Suprapubic skin (tissue), 4 donors: ENCODE measurements at places on chromosomes 12 and 14.

- H3K27me3 ChIP-seq: no peaks in the 10 kb centered on the region
- peaks cover 39% of the 10 kb centered on the region for H3K4me1 ChIP-seq
- H3K4me3 ChIP-seq: no peak overlapping the region
- H3K36me3 ChIP-seq: peaks cover 58% of the 10 kb centered on the region
- no peak overlapping the region for H3K27ac ChIP-seq
Measured at GRCh38 chr12:113231235-113232088, 10.2 kb downstream of the TPCN1 start.

- no peaks in the 10 kb centered on the region for H3K4me1 ChIP-seq
- H3K27ac ChIP-seq: no peak overlapping the region
- no peak for DNase-seq
- no peaks in the 10 kb centered on the region for H3K36me3 ChIP-seq
Measured at GRCh38 chr14:49505041-49505766, 81.0 kb downstream of the RPS29 start.

DNA sequence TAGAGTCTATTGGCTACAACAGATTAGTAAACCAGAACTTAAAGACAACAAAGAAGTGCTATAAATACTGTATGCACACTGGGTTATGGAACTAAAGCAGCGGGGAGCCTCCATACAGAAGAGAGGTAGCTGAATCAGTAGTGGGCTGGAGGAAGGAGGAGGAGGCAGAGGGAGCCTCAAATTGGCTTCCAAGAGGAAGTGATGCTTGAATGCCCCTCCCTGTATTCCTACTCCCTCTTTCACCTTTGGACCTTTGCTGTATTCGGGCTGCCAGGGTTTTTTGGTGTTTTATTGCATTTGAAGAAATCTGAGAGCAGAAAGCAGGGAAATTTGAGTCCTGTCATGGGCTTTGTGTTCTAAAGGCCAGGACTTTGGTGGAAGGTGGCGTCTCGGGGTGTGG, 104.0 kb upstream of the PTPRB start:
- H3K27ac ChIP-seq: no peak overlapping the region
- no peak for DNase-seq
- H3K27me3 ChIP-seq: peaks cover 3% of the 10 kb centered on the region
- no peak overlapping the region for H3K4me3 ChIP-seq
- H3K36me3 ChIP-seq: no peaks in the 10 kb centered on the region

DNA sequence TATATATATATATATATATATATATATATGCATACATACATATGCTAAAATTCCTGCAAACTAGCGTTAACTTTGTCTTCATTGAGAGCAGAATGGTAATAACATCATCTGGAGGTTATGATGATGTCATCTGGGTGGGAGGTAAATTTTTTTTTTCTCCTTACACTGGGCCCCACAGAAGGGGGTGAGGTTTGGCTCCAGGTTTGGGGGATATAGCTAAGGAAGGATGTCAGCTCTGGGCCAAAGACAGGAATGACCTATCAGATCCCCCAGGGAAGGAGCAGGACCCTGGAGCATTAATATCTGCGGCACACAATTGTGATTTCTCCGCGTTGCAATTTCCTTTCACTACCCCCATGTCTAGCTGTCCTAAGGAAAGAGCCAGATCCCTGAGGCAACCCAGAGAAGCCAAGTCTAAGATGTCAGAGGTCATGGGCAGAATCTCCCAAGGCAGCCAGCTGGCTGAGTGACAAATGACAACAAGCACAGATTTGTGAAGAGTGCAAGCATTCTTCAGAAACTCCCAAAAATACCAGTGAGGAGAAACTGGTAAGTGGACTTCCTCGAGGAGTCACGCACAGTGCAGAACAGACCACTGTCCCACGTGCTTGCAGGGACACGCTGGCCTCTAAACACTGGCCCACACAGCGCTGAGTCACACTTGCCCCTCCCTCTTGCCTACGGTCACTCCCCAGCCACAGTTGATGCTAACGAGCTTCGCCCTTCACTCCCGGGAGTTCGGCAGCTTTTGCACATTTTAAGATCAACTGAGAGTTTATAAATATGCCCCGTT, 9.9 kb downstream of the UBC start:
- peaks cover 27% of the 10 kb centered on the region for H3K4me1 ChIP-seq
- H3K27ac ChIP-seq: peak overlapping the region; percentile 85
- peak overlapping the region; percentile 12 for H3K4me3 ChIP-seq
- H3K27me3 ChIP-seq: no peaks in the 10 kb centered on the region
- peak; percentile 94 for DNase-seq

DNA sequence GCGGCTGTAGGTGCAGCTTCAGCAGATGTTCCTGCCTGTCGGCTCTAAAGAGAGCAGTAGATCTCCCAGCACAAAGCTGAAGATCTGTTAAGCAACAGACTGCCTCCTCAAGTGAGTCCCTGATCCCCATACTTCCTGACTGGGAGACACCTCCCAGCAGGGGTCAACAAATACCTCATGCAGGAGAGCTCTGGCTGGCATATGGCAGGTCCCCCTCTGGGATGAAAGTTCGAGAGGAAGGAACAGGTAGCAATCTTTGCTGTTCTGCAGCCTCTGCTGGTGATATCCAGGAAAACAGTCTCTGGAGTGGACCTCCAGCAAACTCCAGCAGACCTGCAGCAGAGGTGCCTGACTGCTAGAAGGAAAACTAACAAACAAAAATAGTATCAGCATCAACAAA, 337.1 kb upstream of the USP15 start:
- DNase-seq: no peak
- H3K4me1 ChIP-seq: no peaks in the 10 kb centered on the region
- no peaks in the 10 kb centered on the region for H3K36me3 ChIP-seq
- no peak overlapping the region for H3K4me3 ChIP-seq
- no peaks in the 10 kb centered on the region for H3K27me3 ChIP-seq

DNA sequence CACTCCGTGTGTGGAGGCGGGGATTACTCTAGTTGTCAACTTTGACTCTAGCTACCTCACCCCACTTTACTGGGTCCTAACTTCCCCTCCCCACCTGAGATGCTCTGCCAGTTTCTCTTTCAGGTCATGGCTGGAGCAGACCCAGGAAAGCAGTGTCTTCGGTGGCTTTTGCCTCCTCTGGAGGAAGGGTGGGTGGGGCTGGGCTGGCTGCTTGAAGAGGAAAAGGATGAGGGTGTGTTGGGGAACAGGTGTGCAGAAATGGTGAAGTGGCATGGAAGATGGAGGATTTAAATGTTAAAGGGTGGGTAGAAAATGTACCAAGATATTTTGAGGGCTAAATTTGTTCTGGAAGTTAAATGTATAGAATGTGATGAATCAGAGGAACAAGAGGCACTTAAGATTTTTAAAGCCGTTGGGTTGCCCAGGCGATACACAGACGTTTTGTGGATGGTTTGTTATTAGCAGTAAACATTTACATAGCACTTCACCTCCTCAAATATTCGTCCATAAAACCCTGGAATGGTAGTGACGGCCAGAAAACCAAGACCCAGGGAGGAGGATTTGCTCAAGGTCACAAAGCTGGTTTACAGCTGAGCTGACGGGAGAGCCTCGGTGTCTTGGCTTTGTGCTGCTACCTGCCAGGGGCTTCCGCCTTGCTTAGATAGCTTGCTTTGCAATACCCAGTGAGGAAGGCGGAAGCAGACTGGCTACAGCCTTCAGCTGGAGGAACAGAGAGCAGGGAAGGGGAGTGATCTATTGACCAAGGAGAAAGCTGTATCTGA, 72.2 kb upstream of the PRMT8 start:
- no peaks in the 10 kb centered on the region for H3K36me3 ChIP-seq
- H3K27ac ChIP-seq: no peak overlapping the region
- H3K4me1 ChIP-seq: no peaks in the 10 kb centered on the region
- H3K27me3 ChIP-seq: peaks cover 25% of the 10 kb centered on the region
- no peak overlapping the region for H3K4me3 ChIP-seq
- DNase-seq: no peak

DNA sequence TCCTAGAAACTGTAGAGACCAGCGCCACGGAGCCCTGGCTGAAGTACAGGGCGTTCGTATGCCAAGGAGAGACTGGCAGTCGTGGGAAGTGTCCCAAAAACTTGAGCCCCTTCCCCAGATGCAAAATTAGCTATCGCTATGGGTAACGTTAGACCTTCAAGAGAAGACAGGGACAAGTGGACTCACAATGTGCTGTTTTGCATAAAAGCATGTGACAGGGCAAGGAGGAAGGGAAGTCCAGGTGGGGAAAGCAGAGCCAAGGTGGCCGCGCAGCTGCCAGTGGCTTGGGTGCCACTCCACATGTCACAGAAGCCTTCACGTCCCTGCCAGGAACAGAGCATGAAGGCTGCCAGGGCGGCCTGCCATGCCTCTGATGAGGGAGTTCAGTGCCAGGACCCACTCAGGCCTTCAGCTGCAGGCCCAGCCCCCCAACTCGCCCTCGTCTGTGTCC, 61.2 kb upstream of the DYNC1H1 start:
- no peaks in the 10 kb centered on the region for H3K4me1 ChIP-seq
- no peak overlapping the region for H3K4me3 ChIP-seq

GRCh38 chr14:39991041-39991440, 558.8 kb upstream of the FBXO33 start:
- no peak for DNase-seq
- H3K27ac ChIP-seq: no peak overlapping the region
- no peaks in the 10 kb centered on the region for H3K27me3 ChIP-seq

DNA sequence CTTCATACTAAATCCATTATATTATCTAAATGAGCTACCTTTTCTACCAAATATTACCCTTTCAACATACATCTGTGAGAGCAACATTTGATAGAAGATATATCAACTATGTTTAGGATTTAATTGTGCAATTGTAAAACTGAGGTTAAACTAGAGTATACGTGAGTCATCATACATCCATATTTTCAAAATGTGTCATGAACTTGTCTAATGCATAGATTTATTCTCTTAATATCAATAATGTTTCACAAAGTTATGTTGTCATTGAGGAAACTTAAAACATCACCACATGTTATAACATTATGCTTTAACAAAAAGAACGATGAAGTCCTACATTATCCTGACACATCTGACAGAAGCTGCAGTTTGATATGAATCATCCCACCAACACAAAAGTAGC, 645.5 kb upstream of the NOVA1 start:
- no peaks in the 10 kb centered on the region for H3K4me1 ChIP-seq
- no peak overlapping the region for H3K4me3 ChIP-seq
- no peak for DNase-seq
- no peaks in the 10 kb centered on the region for H3K27me3 ChIP-seq

GRCh38 chr14:26896447-26896846, 298.6 kb upstream of the NOVA1 start:
- no peaks in the 10 kb centered on the region for H3K4me1 ChIP-seq
- no peak overlapping the region for H3K27ac ChIP-seq
- DNase-seq: peak; percentile 72

GRCh38 chr14:96409701-96410100, 17.8 kb downstream of the AK7 start:
- no peak overlapping the region for H3K4me3 ChIP-seq
- no peaks in the 10 kb centered on the region for H3K27me3 ChIP-seq
- no peak overlapping the region for H3K27ac ChIP-seq
- H3K4me1 ChIP-seq: no peaks in the 10 kb centered on the region
- no peak for DNase-seq

DNA sequence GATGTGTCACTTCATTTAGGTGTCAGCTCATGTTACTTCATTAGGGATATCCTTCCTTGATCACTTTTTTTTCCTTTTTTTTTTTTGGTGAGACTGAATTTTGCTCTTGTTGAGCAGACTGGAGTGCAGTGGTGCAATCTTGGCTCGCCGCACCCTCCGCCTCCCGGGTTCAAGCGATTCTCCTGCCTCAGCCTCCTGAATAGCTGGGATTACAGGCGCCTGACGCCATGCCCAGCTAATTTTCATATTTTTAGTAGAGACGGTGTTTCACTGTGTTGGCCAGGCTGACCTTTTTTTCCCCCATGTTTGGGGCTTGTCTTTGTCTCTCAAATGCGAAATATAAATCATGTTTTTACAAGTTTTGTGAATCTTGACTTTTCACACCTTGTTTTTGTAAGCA, 9.6 kb upstream of the AACS start:
- no peaks in the 10 kb centered on the region for H3K4me1 ChIP-seq
- no peak overlapping the region for H3K27ac ChIP-seq
- no peak overlapping the region for H3K4me3 ChIP-seq
